AML-193 (cell line): ENCODE measurements at places on chromosomes 6 and 20.
A peak's percentile ranks its signal among the peaks of the same experiment; 100 is the strongest.

GRCh38 chr6:108113557-108114519 lies 39.3 kb upstream of the OSTM1 start:
- peak; percentile 90 for DNase-seq

DNA sequence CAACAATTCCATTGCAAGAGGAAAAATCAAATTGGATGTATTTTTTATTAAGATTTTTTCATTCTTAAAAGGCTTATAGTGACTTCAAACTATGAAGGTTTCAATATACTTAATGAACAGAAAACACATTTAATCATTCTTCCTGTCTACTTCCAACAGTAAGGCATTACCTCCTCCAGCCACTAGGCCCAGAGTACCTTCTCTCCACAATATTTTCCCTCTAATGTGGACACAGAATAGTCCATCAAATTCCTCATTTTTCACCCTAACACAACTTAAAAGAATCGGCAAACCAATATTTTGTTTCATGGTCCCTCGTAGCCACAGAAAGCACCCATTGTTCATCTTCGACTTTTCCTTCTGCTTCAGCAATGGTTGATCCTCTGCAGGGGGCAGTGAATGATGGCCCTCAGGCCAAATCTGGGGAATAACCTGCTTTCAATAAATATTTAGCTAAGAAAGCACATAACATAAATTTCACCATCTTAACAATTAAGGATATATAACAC lies 335.4 kb upstream of the ID4 start:
- no peak for DNase-seq

- DNase-seq, result peak; percentile 98
Observed at GRCh38 chr6:129683601-129684322, 26.2 kb downstream of the ARHGAP18 start.

- no peak for DNase-seq
Observed at GRCh38 chr6:107690643-107691061, 133.5 kb downstream of the SCML4 start.

DNA sequence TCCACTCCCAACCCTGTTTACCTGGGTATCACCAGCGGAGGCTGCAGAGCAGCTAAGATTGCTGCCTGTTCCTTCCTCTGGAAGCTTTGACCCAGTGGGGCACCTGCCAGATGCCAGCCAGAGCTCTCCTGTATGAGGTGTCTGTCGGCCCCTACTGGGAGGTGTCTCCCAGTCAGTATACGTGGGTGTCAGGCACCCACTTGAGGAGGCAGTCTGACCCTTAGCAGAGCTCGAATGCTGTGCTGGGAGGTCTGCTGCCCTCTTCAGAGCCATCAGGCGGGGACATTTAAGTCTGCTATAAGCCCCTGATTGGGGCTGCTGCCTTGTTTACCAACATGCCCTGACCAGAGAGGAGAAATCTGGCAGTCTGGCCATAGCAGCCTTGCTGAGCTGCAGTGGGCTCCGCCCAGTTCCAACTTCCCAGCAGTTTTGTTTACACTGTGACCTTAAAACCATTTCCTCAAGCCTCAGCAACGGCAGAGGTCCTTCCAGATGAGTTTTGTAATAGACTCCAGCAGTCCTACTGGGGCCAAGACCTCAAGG lies 2.8 kb downstream of the RAET1E start:
- no peak for DNase-seq

DNA sequence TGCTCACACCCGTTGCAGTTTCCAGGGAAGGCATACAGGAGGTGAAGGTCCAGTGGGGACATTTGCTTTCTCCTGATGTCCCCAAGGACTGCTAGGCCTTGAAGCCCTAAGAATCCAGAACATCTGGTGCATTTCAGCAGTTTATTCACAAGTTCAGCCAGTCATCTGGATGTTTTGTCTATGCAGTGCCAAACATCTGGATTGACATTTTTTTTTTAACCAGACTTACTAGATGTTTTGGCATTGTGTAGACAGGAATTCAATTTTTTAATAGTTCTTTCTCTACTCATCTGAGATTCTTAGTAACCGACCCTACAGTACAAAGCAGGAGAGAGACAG lies 256.2 kb downstream of the CLIC5 start:
- no peak for DNase-seq

DNA sequence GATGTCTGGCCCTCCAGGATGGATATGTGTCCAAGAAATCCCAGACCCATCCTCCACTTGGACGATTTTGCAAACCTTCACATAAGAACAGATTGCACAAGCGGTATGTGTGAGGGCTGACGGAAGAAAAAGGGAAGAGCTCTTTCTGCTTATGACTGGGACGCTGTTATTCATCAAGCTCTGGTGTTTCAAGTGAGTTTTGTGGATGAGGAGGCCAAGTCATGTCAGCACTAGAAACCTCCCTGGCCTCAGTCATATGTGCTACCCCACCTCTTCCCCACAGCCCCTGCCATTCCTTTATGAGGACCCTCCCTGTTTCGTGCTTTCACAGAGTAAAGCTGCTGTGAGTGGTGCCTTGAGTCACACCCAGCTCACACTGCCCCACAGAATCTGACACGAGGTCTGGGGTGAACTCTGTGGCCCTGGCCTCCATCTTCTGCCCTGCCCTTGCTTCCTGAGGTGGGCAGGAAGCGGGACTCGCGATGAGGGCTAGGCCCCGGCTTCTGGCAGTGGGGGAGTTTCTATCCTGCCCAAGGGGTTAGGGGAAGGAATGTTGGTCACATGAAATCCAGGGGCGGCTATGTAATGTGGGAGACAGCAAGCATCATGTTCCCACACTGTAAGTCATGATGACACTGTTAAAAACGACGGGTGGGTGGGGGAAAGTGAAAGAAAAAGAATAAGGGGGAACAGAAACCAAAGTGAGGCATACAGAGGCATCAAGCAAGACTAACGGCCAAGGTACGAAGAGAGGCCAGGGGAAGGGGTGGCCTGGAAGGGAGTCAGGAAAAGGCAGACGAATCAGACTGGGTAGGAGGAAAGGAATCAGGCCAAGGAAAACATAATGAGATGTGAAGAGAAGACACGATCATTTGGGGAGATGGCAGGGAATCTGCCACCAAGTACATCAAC lies 78.1 kb downstream of the PRDM1 start:
- peak; percentile 95 for DNase-seq

GRCh38 chr6:145428706-145429105 lies 306.6 kb downstream of the EPM2A start:
- no peak for DNase-seq

DNA sequence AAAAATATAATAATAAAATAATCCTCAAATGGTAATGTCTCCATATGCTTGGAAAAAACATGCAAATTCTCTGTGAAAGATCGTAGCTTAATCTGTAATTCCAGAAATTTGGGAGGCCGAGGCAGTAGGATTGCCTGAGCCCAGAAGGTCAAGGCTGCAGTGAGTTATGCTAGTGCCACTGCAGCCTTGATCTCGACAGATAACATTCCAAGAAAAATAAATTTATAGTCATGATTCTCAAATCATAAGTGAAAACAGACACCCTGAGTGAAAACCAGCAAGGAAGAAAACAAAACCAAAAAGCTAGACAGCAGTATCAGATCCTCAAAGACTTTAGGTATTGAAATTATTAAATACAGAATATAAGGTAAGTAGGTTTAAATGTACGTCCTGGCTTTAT lies 3.8 kb upstream of the MUC21 start:
- no peak for DNase-seq

DNA sequence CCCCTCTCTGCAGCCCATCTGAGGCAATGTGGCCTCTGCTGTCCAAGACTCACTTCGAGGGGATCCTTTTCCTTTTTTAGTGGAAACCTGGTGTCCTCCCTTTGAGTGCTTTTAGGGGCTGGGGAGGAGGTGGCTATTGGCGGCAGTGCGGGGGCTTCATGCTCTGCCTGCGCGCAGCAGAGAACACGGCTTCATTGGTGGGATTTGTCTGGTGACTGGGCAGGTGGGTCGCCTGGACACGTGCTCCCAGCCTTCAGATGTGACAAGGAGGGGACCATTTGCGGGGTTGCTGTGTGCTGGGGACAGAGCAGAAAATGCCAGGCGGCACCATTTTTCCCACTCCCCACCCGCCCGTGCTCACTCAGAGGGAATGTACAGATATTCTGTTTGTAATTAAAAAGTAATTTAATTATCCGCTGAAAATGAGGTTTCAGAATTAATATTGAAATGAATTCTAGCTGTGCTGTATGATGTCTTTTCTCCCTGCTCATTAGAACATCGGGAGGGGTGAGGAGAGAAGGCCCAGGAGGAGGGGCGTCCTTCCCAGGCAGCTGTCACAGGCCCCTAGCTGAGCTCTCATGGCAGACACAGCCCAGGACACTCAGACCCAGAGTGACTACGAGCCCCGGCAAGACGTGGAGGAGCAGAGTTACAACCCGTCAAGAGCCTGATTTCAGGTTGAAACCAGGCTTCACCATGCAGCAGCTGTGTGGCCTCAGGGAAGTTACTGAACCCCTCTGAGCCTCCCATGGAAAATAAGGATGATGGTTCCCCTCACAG lies 417.2 kb upstream of the SULF2 start:
- DNase-seq, result no peak

GRCh38 chr6:36719126-36719525 lies 21.5 kb downstream of the RAB44 start:
- DNase-seq, result no peak

DNA sequence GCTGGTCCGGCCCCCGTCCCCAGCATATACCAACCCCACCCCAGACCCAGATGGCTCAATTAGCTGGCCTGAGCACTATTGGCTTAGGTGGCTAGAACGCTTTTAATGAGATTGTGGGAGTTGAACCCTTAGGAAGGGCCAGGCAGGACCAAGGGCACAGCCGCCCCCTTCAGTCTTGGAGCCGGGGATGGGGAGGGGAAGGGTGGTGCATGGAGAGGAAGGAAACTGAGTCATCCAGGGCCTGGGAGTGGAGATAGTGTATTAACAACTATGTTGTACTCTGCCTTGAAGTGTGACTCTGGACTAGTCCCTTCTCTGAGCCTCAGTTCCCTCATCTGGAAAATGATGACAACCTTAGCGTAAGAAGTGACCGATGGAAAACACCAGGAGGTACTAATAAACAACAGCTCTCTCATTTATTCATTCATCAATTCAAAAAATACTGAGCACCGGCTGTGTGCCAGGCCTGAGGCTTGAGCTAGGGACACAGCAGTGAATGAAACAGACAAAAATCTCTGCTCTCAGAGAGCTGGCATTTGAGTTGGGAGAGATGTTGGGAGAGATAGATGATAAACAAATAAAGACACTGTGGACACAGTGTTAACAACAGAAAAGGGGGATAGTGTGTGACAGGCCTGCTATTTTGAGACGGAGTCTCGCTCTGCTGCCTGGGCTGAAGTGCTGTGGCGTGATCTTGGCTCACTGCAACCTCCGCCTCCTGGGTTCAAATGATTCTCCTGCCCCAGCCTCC lies 11.5 kb downstream of the PEDS1 start:
- DNase-seq, result no peak

- no peak for DNase-seq
Observed at GRCh38 chr6:47832386-47833100, 50.7 kb downstream of the OPN5 start.

DNA sequence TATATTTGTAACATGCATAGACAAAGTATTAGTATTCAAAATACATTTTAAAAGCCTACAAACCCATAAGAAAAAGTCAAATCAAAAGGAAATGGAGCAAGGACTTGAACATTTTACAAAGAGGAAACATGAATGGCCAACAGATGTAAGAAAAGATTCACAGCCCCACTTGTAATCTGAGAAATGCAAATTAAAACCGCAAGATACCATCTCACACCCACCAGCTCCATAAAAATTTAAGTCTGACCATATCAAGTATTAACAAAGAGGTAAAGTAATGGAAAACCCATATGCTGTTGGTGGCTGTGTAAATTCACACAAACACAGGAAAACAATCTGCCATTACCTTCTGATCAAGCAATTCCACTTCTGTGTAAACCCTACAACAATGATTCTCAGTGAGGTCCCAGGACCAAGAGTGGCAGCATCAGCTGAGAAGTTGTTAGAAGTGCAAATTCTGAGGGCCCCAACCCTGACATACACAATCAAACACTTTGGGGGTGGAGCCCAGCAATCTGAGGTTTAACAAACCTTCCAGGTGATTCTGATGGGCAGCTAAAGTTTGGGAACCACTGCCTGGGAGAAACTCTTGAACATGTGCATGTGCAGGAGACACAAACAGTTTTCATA lies 30.9 kb downstream of the BCL2L1 start:
- no peak for DNase-seq

DNA sequence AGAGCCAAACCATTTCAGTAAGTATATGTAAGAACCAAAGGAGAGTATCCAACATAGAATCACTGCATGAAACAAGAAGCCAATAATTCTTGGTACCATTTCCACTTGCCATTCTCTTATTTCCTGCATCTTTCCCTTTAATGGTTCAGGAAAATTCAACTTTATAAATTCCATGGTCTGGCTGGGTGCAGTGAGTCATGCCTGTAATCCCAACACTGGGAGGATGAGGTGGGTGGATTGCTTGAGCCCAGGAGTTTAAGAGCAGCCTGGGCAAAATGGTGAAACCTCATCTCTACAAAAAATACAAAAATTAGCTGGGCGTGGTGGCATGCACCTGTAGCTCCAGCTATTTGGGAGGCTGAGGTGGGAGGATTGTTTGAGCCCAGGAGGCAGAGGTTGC lies 21.2 kb downstream of the NHLRC1 start:
- DNase-seq, result no peak

- DNase-seq, result no peak
Observed at GRCh38 chr6:108134213-108134970, 31.4 kb upstream of the NR2E1 start.

DNA sequence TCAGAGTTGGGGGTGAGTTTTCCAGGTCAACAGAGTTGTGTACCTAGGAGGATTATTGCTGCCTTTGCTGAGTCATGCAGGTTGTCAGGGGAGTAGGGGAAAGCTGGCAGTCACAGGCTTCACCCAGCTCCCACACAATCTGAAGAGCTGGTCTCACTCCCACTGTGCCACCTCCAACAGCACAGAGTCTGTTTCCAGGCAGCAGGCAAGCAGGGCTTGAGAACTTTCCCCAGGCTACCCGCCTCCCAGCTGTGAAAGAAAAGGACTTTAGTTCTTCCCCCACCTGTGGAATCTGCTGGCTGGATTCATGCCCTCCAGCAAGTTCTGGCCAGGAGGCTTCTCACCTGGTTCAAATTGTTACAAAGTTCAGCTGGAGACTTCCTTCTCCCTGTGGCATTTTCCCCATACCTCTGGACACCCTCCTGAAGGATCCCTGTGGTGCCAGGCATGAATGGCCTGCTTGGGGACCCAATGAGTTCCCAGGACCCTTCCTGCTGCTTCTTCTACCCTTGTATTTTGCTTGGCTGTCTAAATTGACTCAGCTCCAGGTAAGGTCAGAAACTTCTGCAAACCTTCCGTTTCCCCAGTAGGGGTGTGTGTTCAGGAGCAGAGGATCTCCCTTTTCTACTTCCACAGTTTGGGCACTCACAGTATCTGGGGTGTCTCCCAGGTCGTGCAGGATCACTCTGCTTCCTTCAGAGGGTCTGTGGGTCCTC lies 378.1 kb upstream of the MAN1A1 start:
- no peak for DNase-seq

GRCh38 chr6:135850882-135851281 lies 619 bp upstream of the PDE7B start:
- no peak for DNase-seq

GRCh38 chr20:54364919-54365318 lies 110.5 kb upstream of the DOK5 start:
- DNase-seq, result no peak
